GF-D8 (cell line): ENCODE measurements at places on chromosomes 2 and 18.

DNA sequence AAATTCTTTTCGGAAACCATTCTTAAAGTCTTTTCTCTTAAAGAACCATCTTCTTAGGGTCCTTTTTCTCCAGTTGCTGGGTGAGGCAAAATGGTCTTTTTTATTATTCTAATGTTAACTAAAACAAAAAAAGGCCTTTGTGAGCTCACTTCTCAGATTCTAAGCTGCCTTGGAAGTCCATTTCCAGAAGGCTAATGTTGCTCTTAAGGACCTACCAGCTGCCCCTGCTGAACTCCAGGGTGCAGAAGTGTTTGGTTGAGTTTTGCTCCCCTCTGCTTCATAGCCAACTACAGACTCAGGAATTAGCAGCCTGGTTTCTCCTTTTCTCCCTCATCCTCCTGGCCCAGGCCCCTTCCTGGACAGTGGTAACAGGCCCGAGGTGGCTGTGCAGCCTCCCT lies 23.4 kb downstream of the APCDD1 start:
- no peak for DNase-seq

- no peak for DNase-seq
Measured at GRCh38 chr2:38997781-38998180, 108.1 kb downstream of the ARHGEF33 start.

DNA sequence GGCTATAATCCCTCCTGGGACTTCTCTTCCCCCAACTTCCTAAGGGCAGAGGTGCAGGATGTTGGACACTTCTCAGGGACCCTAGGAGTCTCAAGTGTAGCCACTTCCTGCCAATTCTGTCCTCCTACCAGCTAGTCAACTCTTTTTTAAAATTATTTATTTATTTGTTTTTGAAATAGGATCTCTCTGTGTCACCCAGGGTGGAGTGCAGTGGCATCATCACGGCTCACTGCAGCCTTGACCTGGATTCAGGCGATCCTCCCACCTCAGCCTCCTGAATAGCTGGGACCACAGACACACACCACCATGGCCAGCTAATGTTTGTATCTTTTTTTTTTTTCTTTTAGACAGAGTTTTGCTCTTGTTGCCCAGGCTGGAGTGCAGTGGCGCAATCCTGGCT lies 11.5 kb downstream of the SFTPB start:
- DNase-seq: no peak

DNA sequence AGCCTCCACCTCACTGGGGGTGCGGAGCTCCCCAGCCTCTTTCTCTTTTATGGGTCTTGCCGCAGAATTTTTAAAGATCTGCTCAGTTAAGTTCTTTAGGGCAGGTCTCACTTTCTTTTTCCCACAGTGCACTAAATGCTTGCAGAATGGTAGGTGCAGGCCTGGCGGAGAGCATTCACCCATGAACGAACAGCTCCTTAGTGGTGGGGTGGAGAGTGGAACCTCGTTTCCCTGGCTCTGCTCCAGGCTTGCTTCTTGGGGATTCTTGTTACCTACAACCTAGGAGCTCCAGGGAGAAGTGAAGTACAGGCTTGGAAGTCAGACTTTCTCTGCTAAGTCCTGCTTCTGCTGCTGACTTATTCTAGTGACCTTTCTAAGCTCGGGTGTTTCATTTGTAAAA lies 70.3 kb upstream of the PXDN start:
- DNase-seq: no peak

DNA sequence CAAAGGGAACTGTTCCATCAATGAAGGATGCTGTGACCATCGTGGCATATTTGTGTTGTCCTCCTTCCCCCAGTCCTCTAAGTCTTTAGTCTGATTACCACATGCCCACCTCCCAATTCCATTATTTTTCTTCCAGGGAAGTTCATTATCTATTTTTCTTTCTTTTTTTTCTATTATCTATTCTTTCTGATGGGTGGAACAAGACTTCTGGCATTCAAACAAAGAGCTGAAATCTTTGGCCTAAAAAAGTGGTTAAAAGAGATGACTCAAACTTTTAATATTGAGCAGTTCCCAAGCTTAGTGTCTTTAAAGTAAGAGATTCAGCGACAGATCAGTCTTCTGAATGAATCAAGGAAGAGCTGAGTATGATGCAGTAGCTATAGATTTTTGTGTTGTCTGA lies 66.6 kb downstream of the DIS3L2 start:
- DNase-seq: no peak

DNA sequence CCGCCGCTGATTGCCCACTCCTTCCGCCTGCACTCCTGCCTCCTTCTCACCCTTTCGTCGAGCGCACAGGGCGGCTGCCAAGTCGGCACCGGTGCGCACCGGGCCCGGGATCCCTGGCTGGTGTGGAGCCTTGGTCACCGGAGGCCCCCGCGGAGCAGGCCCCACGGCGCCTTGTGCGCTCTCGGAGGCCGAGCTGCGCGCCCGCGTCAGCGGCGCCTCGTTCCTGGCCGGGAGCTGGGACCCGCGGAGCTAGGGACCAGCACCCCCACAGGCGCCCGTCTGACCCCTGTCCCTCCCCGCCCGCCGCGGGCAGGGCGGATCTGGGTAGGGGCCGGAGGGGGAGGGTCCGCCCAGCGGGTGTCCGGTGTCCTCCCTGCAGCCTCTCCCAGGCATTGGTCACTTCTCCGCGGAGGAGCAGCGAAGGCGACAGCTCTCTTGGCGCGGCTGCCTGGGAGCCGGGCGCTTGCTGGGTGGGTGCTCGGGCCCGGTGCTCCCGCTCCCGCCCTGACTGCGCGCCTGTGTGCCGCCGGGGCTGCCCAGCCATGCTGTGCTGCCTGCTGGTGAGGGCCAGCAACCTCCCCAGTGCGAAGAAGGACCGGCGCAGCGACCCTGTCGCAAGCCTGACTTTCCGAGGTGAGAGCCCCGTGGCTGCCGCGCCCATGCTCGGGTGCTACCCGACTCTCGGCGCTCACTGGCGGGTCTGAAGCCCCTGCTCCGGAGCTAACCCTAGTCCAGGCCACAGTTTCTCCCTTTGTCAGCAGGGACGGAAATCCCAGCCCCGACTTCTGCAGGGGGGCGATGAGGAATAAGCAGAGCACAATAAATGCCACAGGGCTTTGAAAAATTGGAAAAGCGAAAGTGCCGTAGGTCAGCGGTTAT lies 13.2 kb downstream of the DYSF start:
- no peak for DNase-seq

- DNase-seq: no peak
Measured at GRCh38 chr2:209424199-209424701, 403 bp downstream of the MAP2 start.

- DNase-seq: no peak
Measured at GRCh38 chr18:21344860-21345259, 102.8 kb downstream of the GREB1L start.

- no peak for DNase-seq
Measured at GRCh38 chr2:134449751-134450513, 196.1 kb downstream of the MGAT5 start.

DNA sequence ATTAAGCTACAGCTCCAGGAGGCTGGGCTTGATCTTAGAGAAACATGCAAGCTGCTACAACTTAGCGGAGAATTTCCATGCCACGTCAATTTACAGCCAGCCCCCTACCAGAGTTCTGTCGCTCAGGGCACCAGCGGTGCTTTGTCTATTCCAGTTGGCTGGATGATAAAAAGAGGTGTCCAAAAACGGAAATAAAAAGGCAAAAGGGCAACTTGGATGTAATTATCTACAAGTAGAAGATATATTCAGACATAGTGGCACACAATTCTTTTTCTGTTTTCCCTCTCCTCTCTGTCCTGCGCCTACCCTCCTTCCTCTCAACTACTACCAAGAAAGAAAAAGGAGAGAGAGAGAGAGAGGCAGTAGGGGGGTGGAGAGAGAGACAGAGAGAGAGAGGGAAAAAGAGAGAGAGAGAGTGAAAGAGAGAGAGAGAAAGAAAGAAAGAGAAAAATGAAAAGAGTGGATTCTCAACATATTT lies 363 bp upstream of the RFTN2 start:
- DNase-seq: no peak

DNA sequence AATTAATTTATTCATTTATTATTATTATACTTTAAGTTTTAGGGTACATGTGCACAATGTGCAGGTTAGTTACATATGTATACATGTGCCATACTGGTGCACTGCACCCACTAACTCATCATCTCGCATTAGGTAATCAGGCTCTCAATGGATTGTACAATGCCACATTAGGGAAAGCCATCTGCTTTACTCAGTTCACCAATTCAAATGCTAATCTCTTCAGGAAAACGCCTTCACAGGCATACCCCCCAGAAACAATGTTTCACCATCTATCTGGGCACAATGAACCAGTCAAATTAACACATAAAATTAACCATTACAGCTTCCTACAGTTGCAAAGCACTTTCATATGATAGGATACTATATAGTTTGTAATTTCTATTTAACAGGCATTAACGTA lies 84.8 kb upstream of the DNAJC10 start:
- no peak for DNase-seq

DNA sequence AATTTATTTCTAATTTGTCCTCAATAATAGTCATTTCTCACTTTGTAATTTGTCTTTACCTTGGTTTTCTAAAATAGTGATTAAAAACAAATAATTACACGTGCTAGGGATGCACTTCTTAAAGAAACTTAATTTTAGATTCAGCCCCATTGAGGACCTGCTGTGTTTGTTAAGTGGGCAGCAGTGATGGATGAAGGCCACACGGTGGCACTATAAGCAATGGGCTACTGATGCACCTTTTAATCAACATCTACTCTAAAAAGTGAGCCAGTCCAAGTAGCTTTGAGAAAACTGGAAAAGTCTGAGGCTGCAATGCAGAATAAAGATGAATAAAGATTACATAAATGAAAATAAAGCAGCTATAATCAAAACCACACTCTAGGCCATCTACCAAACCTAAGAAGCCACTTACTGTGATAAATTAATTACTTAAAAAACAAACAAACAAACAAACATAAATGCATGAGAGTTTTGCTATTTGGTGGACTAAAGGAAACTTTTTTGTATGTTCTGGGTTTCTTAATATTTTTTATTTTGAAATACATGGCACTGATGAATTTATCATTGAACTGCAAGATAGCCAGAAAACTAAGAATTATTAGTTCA lies 89.3 kb downstream of the PDE11A start:
- no peak for DNase-seq

GRCh38 chr2:44935729-44936098 lies 5.8 kb upstream of the SIX3 start:
- DNase-seq: no peak

- no peak for DNase-seq
Measured at GRCh38 chr2:162300266-162300665, 18.2 kb downstream of the IFIH1 start.

DNA sequence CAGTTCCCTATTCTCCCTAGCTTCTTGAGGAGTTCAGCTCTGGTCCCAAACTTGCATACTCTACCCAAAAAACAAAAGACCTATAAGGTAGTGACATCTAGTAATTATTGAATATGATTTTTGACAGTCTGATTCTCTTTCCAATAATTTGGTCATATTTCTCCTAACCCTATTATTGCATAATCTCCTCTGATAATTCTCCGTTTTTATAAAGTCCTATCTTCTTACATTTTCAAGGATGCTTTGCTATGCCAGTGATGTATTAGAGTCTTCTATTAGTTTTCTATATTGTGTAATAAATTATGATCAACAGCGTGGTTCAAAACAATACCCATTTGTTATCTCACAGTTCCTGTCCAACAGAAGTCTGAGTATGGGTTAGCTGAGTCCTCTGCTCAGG lies 426.3 kb downstream of the BCL11A start:
- DNase-seq: no peak

GRCh38 chr18:23887035-23887434 lies 127.5 kb upstream of the TTC39C start:
- no peak for DNase-seq

- DNase-seq: no peak
Measured at GRCh38 chr2:239696559-239697207, 295.9 kb upstream of the HDAC4 start.

GRCh38 chr2:120368086-120368485 lies 22.1 kb downstream of the INHBB start:
- no peak for DNase-seq

DNA sequence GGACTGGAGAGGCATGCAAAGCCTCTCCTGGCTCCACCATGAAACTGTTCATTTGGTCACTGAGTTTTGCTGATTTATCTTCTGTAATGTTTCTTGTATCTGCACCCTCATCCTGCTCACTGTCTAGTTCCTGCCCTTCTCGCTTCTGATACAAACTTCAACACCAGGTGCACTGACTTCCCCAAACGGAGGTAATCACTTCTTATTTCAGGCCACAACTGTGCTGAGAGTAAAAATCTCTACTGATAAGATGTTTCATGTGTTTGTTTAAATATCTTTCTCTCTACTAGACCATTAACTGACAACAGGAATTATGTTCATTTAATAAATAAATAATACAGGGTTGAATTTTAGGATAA lies 10.9 kb upstream of the NT5C1B start:
- DNase-seq: no peak

DNA sequence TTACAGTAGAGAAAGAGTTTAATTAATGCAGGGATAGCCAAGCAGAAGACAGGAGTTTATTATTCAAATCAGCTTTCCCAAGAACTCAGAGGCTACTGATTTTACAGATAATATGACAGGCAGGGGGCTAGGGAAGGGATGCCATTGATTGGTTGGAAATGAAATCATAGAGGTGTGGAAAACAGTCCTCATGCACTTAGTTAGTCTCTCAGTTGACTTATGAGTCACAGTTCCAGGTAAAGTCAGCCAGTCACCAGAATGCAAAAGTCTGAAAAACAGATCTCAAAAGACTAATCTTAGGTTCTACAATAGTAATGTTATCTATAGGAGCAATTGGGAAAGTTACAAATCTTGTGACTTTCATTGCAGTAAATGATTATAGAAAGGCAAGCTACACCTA lies 676.4 kb upstream of the CHAC2 start:
- DNase-seq: no peak

DNA sequence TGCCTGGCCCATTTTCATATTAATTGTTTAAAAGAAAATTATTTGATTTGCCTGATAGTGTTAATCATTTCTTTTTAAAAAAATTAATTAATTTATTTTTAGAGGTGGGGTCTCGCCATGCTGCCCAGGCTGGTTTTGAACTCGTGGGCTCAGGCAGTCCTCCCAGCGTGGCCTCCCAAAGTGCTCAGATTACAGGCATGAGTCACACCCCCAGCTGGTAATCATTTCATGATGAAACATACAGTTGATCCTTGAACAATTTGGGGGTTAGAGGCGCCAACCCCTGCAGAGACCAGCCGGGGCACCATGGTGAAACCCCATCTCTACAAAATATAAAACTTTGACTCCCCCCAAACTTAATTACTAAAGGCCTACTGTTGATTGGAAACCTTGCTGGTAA lies 7.9 kb downstream of the GPN1 start:
- DNase-seq: no peak

DNA sequence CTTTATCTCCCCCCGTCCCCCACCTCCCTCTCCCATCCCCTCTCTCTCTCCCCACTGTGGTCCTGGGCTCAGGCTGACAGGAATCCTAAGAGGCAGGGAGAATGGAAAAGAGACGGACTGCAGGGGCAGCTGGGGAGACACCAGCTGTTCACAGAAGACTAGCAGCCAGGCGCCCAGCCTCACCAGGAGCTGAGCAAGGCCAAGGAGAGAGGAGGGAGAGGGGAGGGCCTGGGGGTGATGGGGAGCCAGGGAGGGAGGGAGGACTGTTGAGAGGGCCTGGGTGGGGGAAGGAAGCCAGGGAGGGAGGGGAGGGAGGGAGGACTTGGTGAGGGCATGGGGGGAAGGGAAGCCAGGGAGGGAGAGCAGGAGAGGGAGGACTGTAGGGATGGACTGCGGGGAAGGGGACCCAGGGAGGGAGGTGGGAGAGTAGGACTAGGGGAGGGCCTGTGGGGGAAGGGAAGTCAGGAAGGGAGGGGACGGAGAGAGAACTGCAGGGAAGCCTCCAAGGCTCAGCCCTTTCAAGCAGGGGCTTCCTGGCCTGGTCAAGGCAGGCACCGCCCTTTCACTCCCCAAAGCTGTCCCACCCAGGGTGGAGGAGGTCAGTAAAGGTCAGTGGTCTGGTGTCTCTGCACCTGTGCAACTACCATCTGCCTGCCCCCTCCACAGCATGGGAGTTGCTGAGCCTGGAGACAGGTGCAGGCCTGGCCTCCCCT lies 517.7 kb upstream of the MYT1L start:
- no peak for DNase-seq
